NCI-H1436 (cell line): ENCODE measurements at places on chromosomes 12 and 14.
A peak's percentile ranks its signal among the peaks of the same experiment; 100 is the strongest.

- DNase-seq: no peak
Measured at GRCh38 chr12:68368327-68368726, 36.2 kb upstream of the MDM1 start.

- no peak for DNase-seq
Measured at GRCh38 chr12:30694412-30695198, 1.1 kb downstream of the IPO8 start.

DNA sequence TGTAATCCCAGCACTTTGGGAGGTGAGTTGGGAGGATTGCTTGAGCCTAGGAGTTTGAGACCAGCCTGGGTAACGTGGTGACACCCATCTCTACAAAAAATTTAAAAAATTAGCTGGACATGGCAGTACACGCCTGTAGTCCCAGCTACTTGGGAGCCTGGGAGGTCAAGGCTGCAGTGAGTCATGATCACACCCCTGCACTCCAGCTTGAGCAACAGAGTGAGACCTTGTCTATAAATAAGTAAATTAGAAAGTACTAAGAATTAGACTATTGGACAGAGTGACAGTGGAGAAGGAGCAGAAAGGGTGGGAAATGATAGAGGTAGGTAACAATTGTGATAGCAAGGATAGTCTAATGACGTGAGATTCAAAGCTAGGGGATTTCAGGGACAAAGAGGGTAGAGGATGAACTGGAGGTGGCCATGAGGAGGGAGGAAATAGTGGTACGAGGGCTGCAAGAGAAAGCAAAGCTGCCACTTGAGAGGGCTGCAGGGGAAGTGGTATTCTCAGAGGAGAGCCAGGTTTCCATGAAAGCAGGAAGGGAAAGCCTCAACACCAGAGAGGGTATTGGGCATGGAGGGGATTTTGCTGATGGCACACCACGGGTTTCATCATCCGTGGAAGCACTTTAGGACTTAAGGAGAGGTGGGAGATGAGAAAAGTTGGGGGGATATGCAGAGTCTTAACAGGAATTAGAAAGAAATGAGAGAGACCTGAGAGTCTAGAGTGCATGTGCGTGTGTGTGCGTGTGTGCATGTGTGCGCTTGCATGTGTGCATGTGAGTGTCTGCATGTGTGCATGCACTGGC lies 85.6 kb downstream of the SYNE2 start:
- DNase-seq: no peak

- no peak for DNase-seq
Measured at GRCh38 chr12:92978607-92979006, 49.5 kb upstream of the EEA1 start.

DNA sequence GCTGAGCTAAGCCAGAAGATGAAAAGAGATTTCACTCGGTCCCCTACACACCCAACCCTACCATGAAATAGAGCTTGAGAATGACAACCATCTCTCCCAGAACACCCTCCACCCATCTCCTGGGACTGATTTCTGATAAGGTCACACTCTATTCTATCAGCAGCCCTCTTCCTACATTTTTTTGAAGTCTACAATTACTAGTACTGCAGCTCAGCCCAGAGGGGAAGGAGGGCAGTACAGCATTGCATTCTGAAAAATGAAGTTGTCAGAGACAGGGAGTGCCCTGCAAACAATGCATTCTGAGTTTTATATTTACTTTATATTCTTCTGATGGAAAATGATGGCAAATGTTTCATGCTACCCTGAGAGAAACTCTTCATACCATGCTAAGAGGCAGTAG lies 318.5 kb downstream of the BCAT1 start:
- DNase-seq: no peak

DNA sequence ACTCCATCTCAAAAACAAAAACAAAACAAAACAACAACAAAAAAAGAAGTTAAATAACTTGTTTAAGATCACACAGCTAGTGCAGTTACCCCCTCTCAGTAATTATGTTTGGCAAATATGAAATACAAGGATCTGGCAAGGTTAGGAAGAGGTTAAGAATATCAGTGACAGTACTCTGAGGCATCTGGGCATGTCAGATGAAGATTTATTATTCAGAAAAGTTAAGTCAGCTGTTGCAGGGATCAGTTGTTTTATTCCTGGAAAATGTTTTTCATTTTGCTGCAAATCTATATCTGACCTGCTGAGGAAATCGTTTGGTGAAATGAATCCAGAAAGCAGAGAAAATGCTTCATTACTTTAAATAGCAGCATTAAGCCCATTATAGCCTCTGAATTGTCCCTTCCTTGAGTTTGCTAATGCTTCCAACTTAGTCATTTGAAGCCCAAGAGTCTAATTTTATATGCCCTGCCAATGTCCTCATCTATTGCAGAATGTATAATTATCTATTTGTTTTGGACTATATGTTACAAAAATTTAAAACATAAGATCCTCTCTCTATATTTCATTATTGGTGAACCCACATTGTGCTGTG lies 8.1 kb downstream of the GPX2 start:
- no peak for DNase-seq

- DNase-seq: no peak
Measured at GRCh38 chr12:51269174-51270066, 795 bp downstream of the SMAGP start.

- no peak for DNase-seq
Measured at GRCh38 chr12:94329366-94329765, 130.3 kb downstream of the CEP83 start.

GRCh38 chr12:57610554-57611107 lies 604 bp upstream of the ARHGEF25 start:
- DNase-seq: no peak

GRCh38 chr14:98035396-98035795 lies 1236.6 kb downstream of the BCL11B start:
- no peak for DNase-seq

DNA sequence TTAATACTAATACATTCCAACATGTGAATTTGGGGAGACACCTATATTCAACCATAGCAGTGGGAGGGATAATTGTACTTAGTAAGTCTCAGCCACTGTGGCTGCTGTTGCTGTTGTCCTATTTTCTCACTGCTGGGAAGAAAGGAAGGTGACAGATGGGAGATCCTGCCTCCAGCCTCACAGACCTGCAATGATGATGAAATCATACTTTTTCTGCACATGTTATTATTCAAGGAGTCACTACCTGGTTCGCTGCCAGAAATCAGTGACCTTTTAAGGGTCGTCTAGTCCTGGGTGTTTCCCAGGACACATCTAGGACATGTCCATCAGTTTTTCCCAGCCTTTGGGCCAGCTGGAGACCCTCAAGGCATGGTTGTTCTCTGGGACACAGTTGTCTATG lies 106.2 kb upstream of the RPH3A start:
- DNase-seq: no peak

DNA sequence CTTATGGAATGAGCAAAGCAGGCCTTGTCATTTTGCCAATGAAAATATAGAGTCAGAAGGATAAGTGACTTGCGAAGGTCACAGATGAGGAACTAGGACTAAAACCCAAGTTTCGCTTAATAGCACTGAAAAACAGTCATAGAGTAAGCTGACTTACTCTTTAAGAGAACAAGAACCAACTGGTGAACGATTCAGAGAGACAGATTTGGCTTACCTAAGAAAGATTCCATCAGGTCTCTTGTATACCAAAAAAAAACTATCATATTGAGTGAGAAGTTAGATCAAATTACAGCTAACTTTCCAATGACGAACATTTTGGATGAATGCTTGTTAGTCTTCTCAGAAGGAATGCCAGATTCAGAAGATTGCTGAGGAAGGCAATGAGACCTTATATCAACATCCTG lies 74.2 kb downstream of the ZFC3H1 start:
- DNase-seq: no peak

GRCh38 chr12:104632724-104633201 lies 176.0 kb downstream of the CHST11 start:
- DNase-seq: no peak

- DNase-seq: no peak
Measured at GRCh38 chr14:103882503-103883262, 35.3 kb upstream of the PPP1R13B start.

DNA sequence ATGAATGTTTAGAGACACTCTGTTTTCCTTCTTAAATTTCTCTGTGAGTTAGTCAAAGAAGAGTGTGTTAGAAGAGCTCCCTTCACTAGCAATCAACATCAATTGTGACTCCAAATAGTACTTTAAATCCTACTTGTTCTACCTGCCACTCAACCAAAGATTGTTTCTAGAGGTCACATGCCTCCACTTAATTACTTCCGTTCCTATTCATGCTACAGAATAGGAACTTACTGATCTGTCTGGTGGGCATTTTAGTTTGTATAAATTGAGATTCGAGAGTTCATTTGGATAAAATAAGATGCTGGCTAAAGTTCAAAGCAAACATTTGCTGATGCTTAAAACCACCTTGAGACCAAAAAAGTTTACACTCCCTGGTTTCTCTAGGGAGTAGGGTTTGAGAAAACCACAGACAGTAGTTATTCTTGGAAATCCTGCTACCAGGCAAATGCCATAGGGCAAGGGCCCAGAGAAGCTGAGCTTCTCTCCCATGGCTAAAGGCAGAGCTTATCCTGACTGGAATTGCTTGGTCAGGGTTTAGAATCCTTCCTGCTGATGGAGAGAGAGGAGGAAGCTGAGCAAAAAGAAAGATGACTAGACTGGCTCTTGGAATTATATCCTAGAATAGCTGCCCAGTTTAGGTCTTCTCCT lies 389.6 kb upstream of the ATP2B1 start:
- peak; percentile 17 for DNase-seq

DNA sequence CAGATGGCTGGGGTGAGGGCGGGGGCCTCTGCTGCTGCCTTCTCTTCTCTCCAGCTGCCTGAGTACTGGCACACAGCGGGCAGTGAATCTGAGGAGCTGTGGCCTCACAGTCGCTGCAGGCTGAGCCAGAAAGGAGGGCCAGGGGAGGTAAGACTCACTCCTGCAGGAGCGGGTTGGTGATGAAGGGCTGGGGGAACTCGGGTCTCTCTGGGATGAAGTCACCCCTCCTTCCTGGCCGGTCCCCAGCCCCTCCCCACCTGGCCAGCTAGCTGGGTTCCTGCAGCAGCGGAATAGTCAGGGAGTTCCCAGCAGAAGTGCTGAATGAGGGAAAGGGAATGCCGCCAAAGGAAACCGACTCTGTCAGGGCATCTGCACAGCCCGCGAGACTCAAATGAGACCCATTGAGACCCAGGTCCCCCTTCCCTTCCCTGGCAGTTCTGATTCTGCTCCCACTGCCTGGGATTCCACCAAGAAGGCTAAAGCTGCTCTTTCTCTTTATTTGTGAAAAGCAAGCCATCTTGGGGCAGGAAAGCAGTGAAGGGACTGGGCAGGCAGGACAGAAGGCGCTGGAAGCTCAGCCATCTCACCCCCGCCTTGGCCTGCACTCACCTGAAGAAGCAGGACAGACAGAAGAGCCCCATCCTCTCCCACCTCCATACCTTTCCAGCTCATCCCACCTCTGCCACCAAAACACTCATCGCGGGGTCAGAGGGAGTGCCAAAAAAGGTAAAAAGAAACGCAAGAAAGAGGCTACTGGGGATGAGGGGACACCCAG lies 5.3 kb downstream of the NGB start:
- DNase-seq: no peak

DNA sequence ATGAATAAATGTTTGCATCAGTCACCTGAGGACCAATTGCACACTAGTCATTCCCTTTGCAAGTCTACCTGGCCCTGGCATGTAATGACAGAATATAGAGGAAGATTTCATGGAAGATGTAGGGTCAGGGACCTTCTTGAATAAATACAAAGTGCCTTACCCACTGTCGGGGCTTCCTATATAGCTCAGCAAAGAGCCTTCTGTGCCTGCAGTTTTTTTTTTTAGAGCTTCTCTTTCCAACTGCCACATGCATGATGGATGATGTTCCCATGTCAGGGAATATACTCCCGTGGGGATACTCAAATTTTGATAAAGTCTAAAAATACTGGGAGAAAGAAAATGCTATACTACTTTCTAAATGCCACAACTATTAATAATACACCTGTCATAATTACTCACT lies 176.7 kb downstream of the ADCK1 start:
- DNase-seq: no peak
